Vein endothelial cell (primary cell): ENCODE measurements at places on chromosomes 12 and 14. TPM values are rescaled to one million over a fixed set of nuclear protein-coding genes. Genes with fewer than 3 reads are reported as not detected.

Gene C12orf54
- total RNA-seq: not detected in 2 replicates

Gene PRICKLE1
- total RNA-seq: 21.9 and 23.5 TPM in 2 replicates

Gene PDZRN4
- not detected in 2 replicates for total RNA-seq

Gene LRIG3
- 46.5 and 51.6 TPM in 2 replicates for total RNA-seq

Gene NDRG2
- total RNA-seq: 0.29 TPM in 1 of 2 replicates, not detected in the other

Gene POTEM
- not detected in 2 replicates for total RNA-seq

Gene CCDC197
- total RNA-seq: not detected in 2 replicates

Gene GLI1
- not detected in 2 replicates for total RNA-seq

Gene CLEC6A
- not detected in 2 replicates for total RNA-seq

Gene ASCL1
- total RNA-seq: not detected in 2 replicates

Gene CRACR2A
- 15.7 and 18.3 TPM in 2 replicates for total RNA-seq

Gene KRT75
- not detected in 2 replicates for total RNA-seq

Gene SLC8B1
- 21.9 and 25.1 TPM in 2 replicates for total RNA-seq

Gene LTBR
- 108 and 135 TPM in 2 replicates for total RNA-seq

Gene AQP2
- not detected in 2 replicates for total RNA-seq

Gene ZNF740
- total RNA-seq: 14.2 and 15.0 TPM in 2 replicates

Gene TBX5
- not detected in 2 replicates for total RNA-seq

Gene SOAT2
- total RNA-seq: not detected in 2 replicates
